PC-3 (cell line): ENCODE measurements at places on chromosomes 2 and 18.

DNA sequence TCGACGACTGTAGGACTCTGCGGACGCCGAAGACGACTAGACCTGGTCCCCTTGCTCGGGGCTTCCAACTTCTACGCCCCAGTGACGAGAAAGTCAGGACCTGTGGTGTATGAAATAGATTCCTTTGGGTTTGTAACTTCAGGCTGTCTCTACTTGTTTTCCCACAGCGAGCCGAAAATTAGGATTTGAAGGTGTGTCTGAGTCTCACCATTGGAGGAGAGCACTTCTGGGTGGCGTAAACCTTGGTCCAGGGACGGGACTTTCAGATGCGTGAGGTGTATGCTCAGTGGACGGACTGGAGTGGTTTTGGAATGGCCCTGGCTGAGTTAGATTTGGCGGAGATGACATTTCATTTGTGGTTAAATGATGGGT lies 1.3 kb downstream of the BIRC6 start:
- DNase-seq: peak; percentile 34

DNA sequence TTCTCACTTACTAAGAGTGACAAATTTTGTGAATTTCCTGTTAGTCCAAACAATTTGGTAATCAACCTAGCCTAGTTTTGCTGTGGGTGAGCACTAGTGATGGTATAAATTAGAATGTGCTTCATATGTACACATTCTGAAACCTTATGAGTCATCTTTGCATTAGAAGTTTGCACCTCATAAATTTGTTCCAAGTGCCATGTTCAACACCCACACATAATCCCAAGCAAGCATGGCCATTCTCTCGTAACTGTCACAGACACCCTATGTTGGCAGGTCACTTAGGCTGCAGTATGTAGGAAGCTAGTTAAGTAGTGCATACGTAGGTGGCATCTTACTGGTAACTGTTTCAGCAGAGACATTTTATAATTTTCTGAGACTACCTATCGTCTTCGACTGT lies 46.9 kb downstream of the NAB1 start:
- no peak for DNase-seq

DNA sequence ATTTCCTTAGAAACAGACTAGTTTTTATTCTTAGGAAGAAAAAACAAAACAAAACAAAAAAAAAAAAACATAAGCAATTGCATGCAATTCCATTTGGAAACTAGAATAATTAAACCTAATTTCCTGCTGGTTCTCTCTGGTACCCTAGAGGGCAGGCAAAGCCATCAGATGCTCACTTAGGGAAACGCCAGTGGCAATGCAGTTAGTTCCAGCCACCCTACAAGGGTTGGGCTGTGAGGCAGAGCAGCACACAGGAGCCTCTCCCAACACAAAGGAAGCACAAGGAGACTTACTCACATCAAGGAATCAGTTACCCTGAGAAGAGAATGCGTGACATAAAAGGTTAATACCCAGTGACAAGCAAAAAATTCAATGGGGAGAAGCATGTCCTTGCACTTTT lies 28.8 kb downstream of the CCDC93 start:
- DNase-seq: no peak

DNA sequence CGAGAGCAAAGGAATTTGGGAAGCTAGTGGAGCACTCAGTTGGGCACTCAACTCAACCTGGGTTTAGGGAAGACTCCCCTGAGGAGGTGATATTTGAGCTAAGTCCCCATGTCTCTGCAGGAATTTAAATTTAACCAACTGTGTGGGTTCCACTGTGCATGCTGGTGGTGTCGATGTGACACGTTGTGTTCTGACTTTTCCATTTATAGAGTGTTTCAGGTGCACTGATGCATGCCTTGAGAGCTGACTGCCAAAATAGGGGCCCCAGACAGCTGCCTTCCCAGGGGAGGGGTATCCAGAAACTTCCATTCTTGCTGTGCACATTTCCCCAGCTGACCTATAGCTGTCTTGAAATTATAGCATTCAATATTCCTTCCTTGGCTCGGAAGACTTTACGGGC lies 63.7 kb upstream of the BCL2L11 start:
- DNase-seq: no peak

- no peak for DNase-seq
Measured at GRCh38 chr2:167753142-167753541, 494.3 kb downstream of the STK39 start.

DNA sequence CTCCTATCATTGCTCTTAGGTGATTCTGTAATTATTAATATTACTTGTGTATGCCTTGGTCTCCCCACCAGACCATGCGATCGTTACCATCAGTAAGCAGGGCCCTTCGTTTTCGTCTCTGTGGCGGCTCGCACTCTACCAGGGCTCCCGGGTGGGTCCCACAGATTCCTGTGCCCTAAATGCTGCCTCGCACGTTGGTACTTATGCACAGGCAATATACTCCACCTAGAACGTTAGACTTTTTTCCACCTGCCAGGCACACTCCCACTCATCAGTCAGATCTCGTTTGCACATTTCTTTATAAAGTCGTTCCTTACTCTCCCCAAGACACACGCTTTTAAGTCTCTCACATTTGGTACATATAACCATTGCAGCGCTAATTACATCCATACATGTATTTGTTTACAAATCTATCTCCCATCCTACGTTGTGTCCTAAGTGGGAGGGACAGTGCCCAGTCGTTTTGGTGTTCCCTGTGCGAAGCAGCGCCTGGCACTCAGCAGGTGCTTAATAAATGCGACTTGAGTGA lies 901 bp downstream of the FEZ2 start:
- DNase-seq: no peak

- DNase-seq: no peak
Measured at GRCh38 chr2:144971786-144972335, 451.9 kb upstream of the ZEB2 start.

- DNase-seq: peak; percentile 86
Measured at GRCh38 chr2:108271691-108272253, 16.9 kb upstream of the SULT1C2 start.

GRCh38 chr2:197514754-197515153 lies 1.1 kb upstream of the MOB4 start:
- DNase-seq: peak; percentile 28

DNA sequence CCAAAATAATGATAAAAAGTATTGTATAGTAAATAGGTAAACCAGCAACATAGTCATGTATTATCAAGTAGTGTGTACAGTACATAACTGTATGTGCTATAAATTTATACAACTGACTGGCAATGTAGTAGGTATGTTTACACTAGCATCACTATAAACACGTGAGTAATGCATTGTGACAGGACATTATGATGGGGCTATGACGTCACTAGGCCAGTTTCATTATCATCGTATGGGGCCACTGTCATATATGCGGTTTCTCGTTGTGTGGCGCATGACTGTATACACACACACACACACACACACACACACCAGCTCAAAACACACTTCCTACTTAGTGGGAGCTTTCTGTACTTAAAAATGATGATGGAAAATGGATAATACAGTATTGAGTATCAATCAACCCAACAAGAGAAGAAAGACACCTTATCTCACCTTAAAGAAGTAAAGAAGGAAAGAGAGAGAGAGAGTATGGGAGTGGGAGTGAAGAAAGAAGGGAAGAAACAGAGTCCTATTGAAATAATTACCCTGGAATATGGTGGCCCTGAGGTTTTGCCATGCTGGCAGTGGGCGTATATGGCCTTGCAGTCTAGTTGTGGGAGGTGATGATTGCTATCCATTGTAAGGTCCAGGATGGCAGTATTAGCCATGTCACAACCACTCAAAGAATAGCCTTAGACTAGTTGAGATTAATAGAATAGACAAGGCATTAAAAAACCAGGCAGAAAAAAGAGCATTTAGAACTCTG lies 186.4 kb upstream of the ZNF521 start:
- DNase-seq: no peak

GRCh38 chr2:86633155-86633651 lies 9.5 kb upstream of the RNF103 start:
- DNase-seq: no peak

DNA sequence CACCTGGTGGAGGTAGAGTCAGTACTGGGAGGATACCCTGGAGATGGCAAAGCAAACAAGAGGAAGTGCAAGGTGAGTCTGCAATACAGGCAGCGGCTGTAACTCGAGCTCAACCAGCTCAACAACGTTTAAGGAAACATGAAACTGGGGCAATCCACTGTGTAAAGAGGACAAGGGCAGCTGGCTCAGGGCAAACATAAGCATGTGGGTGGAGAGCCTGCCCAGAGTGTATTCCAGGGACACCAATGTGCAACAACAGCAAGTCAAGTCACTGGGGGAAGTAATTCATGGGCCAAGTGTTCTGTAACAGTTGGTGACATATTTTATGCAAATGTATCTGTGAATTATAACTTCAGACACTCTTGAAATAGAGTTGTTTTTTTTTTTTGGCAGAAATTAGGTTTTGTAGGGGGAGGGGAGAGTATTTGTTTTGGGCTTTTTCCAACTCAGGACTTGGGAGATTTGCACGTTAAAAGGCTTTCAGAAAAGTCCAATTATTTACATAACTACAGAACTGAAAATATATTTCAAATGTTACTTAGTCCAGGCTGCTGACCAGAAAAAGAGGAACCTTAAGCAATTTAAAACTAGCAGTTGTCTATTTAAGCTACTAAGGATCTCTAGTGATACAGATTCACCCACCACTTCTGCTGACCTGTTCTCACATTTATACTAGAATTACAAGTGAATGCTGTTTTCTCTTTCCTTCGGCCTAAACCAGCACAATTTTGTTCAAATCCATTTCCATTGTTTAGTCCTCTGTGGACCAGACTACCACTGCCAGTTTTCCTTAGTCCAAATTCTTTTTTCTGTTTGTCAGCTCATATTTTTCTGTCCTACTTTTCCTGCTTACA lies 18.6 kb downstream of the NRXN1 start:
- peak; percentile 82 for DNase-seq

GRCh38 chr2:74148457-74149246 lies 940 bp upstream of the BOLA3 start:
- DNase-seq: no peak

DNA sequence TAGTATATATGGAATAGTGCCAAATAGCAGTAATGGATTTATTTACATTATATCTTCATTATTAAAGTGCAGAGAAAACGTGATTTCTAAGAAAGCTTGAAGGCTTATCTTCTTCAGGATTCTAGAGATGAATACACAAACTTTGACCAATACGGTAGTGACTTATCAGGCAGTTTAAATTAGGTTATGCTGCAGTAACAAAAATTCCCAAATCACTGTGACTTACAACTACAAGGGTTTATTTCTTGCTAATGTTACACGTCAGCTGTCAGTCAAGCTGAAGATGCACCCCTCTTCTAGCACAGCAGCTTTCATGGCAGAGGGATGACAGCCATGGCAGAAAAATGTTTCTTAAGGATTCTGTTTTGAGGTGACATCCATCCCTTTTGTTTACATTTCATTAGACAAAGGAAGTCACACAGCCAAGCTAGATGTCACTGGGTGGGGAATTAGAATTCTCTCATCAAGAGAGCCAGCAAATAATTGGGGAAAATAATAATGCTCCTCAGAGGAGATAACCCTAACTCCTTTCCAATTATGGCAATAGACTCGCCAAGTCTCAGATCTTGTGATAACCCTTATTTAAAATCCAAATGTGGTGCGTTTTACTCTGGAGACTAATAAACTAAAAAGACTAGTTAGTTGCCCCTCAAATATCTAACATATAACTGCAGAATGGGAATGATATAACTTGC lies 268.3 kb upstream of the CYP26B1 start:
- DNase-seq: no peak

GRCh38 chr18:48270929-48271328 lies 138.3 kb downstream of the ZBTB7C start:
- peak; percentile 11 for DNase-seq

GRCh38 chr18:27808683-27809082 lies 368.2 kb downstream of the CDH2 start:
- DNase-seq: no peak

DNA sequence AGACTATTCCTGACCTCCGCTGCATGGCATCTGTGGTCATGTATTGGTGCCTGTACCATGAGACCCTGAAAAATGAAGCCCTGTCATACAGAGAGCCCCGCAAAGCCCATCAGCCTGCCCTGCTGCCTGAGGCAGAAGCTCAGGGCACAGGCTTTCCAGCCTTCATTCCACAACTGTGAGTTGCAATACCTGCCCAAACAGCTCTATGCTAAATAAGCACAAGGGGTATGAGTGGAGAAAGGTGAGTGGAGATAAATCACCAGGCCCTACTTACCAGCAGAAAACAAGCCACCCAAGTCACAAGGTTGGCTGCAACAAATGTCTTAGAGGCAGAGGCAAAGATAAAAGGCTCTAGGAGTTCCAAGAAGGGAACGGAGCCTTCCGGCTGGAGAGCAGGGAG lies 277.4 kb downstream of the TNS1 start:
- no peak for DNase-seq

DNA sequence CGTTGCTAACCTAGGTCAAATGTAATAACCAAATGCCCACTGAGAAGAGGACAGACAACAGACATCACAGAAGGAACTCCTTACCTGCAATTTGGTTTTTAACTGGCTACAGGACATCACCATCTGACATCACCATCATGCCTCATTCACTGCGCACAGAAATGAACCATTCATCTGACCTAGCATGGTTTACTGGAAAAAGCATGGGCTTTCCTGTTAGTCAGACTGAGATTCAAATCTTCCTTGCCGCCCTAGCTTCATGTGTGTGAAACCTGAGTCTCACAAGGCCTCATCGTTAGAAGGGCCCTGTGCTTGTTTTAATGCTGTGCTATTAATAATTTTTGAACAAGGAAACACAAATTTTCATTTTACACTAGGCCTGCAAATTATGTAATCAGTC lies 1.1 kb upstream of the HIBCH start:
- no peak for DNase-seq

GRCh38 chr2:189179570-189179950 lies at the start of gene COL5A2:
COL5A2 (minus strand) TSS chr2:189179761; CDS start chr2:189179604, 157 bp downstream.
- no peak for DNase-seq

GRCh38 chr2:96225016-96225533 lies 16.4 kb upstream of the STARD7 start:
- DNase-seq: no peak

- no peak for DNase-seq
Measured at GRCh38 chr2:136325844-136326331, 207.9 kb upstream of the CXCR4 start.

- DNase-seq: peak; percentile 67
Measured at GRCh38 chr2:226137201-226137811, 662.3 kb downstream of the IRS1 start.

DNA sequence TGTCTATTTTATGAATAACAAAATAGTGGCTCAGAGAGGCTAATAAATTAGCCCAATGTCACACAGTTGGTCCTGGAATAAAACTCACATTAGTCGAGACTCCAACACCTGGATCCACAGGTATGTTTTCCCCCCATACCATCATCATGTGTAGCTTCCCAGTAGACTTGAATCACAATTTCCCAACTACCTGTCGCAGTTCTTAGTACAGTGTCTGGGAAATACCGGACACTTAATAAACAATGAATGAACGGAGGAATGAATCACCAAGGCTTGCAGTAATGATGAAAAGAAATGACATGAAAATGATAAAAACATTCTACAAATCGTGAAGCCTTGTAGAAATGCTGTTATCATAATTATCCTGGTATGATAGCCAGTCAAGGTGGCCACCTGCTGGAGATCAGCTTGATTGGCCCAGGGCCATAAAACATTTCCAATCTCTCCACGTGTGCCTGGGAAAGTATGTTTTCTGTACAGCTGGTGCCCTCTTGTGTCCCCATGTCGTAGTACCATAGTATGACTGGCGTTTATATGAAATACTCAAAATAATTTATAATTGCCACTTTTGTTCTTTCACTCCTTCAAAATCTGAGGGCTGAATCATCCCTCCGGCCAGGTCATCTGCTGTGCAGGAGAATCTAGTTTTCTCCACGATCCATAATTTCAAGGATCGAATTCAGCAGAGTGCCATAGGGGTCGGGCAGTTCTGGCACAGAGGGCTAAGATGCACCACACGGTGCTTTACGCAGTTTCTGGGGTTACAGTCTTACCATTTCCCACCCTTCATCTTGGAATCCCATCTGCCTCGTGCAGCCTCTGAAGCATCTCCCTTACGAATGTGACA lies 95.4 kb downstream of the LAMA1 start:
- peak; percentile 92 for DNase-seq
